ENCODE measurements at places on chromosomes 3 and 15.

GRCh38 chr15:31001702-31002101, 10.3 kb upstream of the MTMR10 start:
- DNase-seq, result no peak

- no peak for DNase-seq
Observed at GRCh38 chr3:127732303-127732702, 59.6 kb downstream of the ABTB1 start.

DNA sequence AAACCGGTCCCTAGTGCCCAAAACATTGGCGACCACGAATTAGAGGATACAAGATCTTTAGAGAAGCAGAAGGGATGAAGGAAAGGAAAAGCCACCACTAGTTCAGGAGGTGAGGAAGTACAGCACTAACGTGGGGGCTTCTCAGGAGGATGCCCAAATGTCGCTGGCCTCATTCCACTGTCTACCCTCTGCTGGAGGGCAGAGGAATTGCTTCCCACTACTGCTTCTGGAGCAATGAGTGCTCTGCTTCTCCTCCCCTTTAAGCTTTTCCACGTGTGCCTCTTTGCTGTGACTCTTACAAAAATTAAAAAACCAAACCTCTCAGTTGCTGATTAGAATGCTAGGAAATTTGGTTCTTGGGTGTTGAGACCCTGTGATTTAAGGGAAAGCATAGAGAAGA, 281.3 kb downstream of the CLSTN2 start:
- peak; percentile 32 for DNase-seq

GRCh38 chr3:118408431-118408830, 626.2 kb downstream of the IGSF11 start:
- DNase-seq, result no peak

DNA sequence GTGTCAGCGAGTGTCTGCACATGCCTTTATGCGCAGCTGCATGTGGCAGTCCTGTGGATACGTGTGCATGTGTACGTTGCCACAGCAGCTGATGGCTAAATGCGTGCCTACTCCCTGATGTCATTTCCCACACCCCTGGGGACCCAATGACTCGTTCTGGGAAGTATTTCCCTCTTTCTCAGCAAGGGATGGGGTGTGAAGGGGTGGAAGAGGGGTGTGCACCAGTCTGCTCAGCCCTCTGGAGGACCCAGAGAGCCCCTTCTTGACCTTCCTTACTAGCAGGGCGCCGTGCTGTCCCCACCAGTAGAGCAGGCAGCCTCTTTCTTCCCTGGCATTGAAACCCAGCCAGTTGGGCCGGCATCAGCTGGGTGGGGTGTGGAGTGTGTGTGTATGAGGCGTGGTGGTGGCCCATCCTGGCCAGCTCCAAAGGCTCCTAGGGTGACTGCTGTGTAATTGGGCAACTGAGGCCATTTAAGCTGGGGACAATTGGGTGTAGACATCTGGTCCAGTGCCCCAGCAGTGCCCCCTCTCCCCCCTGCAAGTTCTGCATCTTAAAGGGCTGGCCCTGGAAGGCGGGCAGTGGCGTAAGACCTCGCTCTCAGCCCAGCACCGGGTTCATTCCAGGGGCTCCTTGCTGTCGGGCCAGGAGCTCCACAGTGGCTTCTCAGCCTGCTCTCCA, 19.2 kb downstream of the SNX33 start:
- peak; percentile 94 for DNase-seq

DNA sequence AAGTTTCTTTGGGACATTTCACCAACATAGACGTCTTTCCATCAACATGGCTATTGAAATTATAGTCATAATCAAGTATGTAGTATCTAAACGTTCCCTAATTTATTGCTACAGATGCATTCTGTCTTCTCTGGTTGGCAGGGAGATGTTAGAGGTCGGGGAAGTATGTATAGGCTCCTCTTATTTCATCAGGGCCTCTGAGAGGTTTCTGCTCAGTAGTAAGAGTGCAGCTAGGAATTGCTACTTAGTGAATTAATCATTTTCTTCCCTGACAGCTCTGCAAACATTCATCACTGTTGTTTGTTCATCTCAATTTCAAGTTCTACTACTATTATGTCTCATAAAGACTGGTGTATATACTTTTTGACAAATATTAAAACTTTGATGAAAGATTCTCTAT, 309.7 kb upstream of the NR2F2 start:
- DNase-seq, result no peak

DNA sequence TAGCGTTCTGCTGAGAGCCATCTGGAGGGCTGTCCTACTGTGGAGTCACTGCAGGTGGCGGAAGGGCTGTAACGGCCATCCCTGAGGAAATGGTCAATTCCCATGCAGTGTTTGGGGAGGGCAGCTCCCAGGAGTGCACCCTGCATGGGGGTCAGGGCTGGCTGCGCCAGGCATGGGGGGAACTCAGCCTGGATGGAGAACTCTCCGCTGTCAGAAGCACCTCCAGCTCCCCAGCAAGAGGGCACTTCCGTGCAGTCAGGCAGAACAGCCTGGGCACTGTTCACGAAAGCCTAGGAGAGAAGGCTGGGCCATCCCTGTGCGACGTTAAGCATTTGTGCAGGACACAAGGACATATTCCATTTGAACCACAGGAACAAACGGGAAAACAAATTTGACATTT, 105.2 kb downstream of the LRIG1 start:
- DNase-seq, result no peak

GRCh38 chr3:96467639-96468038, 346.8 kb upstream of the EPHA6 start:
- no peak for DNase-seq

DNA sequence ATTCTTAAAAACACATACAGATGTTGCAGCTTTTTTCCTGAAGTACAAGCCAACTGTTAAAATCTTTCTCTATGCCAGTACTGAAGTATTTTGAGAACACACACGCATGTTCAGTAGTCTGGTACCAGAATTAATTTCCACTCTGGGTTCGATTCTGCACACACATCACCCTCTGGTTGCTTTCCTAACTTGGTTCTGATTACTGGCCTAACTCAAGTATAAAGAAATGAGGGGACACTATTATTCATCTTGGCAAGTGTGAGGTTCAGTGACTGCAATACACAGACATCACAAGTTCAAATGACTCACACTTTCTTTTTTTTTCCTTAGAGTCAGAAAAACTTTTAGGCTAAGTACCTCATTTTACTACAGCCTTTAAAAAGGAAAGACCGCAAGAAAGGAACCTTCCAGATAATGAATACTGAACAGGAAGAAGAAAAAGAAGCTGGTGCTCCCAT, 37.4 kb upstream of the LDHAL6B start:
- DNase-seq, result peak; percentile 73

GRCh38 chr3:178669022-178669601, 132.9 kb downstream of the KCNMB2 start:
- DNase-seq, result no peak

DNA sequence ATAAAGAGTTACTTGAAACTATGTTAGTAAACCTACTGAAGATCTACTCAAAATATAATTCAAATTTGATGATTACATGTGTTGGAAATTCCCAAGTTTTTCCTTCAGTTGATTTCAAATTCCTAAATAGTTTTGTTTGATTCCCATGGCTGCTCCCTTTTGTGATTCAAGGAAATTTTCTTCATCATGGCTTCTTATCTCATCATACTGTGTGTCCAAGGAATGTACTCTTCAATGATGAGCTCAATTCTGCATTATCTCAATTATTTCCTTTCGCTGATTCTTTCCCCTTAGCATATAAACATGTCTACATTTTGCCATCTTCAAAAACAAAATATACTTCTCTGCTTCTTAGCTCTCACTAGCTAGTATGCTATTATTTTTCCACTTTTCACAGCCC, 460.4 kb upstream of the NAALADL2 start:
- no peak for DNase-seq

GRCh38 chr3:194386648-194387047, 12.4 kb downstream of the GP5 start:
- no peak for DNase-seq

- peak; percentile 84 for DNase-seq
Observed at GRCh38 chr3:58434990-58435389, 1.4 kb upstream of the PDHB start.

GRCh38 chr3:109257269-109257668, 59.0 kb downstream of the DPPA2 start:
- DNase-seq, result peak; percentile 47

- no peak for DNase-seq
Observed at GRCh38 chr15:34927726-34928125, 41.8 kb downstream of the AQR start.

GRCh38 chr3:195003006-195003892, 267.7 kb downstream of the XXYLT1 start:
- no peak for DNase-seq

- no peak for DNase-seq
Observed at GRCh38 chr3:170178651-170179050, 2.9 kb downstream of the PHC3 start.

- DNase-seq, result no peak
Observed at GRCh38 chr3:134338516-134339261, 35.6 kb downstream of the AMOTL2 start.

GRCh38 chr3:14220933-14221332, 42.3 kb downstream of the LSM3 start:
- DNase-seq, result no peak

- no peak for DNase-seq
Observed at GRCh38 chr15:74060251-74060650, 22.1 kb downstream of the GOLGA6A start.

DNA sequence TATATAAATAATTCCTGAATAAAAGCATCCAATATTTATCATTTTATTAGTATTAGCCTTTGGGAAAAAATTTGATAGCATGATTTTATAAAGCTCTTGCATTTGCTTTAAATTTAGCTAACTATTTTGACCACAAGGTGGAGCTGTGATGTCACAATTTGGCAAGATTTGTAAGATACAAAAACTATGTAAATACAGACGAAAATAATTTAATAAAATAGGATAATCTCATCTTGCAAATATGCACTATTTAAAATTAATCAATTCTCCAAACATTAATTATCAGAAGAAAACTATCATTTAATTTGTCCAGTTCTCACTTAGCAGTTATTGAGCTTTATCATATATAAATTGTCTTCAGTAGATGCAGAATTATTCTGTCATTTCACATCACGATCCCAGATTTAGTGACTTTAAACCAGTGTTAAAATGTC, 95.4 kb downstream of the PLOD2 start:
- DNase-seq, result peak; percentile 13

DNA sequence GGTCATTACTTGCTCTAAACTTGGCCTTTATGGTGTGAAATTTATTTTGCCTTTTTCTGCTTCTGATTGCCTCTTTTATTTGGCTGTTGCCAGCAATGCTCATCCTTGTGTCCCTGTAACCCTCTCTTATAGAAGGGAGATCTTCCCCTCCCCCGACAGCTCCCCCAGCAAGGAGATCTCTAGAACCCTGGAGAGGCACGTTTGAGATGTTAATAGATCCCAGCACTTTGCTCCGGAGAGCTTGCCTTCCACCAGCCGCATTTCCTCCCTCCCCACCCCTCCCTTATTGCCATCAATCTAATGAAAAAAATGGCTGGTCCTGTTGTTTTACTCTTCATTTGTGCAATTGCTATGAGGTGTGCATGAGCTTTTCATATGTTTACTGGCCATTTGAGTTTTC, 18.2 kb downstream of the TRIM71 start:
- DNase-seq, result no peak

DNA sequence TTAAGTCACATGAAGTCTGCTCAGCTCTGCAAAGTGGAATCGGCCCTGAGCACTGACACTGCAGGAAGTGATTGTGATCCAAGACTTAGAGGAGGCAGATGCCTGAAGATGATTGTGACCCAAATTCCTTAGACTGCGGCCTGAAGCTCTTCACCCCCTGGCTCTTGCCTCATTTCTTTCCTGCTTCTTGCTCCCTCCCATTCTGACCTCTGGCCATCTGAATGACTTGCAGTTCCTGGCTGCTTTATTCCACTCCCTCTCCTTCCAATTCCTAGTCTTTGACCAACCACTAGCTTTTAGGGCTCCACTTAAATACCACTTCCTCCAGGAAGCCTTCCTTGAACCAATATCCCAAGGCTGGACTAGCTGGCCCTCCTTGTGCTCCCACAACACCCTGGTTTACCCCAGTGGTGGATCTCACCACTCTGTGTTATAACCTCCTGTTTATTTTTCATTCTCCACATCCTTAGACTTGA, 9.9 kb upstream of the EPB42 start:
- peak; percentile 86 for DNase-seq

DNA sequence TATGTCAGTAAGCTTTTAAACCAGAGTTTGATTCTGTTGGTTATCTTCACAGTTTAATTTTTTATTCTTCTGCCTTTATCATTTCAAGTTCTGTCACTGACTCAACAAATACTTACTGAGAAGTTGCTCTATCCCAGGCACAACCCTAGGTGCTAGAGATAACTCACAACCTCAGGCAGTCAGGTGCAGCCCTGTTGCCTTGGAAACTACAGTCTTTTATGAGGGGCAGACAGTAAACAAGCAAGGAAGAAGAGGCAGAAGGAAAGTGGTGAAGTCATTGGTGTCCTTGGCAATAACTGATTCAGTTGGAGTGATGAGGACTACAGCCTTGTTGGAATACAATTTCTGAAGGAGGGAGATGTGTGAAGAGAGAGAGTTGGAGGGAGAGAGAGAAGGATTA, 142.1 kb upstream of the LRTM1 start:
- no peak for DNase-seq

DNA sequence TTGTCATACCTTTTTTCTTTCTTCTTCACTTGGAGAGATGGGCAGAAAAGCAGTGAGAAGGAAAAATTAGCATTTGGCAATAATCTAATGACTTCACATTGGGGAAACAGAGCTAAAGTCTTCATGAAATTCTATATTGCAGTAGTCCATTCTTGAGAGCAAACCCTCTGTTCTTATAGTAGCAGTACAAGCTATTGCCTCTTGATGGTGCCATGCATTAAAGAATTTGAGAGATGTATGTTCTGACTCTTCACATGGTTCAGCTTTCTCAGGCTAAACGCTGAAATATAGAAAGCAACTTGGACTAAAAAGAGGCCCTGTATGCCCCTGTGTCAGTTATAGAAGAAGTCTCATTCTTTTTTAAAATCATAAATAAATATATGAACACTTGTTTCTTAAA, 36.0 kb downstream of the PHLDB2 start:
- peak; percentile 52 for DNase-seq

Measured in AG20443 (cell line).